Left renal pelvis (tissue), 4 donors: ENCODE measurements at places on chromosomes 3 and 15.

DNA sequence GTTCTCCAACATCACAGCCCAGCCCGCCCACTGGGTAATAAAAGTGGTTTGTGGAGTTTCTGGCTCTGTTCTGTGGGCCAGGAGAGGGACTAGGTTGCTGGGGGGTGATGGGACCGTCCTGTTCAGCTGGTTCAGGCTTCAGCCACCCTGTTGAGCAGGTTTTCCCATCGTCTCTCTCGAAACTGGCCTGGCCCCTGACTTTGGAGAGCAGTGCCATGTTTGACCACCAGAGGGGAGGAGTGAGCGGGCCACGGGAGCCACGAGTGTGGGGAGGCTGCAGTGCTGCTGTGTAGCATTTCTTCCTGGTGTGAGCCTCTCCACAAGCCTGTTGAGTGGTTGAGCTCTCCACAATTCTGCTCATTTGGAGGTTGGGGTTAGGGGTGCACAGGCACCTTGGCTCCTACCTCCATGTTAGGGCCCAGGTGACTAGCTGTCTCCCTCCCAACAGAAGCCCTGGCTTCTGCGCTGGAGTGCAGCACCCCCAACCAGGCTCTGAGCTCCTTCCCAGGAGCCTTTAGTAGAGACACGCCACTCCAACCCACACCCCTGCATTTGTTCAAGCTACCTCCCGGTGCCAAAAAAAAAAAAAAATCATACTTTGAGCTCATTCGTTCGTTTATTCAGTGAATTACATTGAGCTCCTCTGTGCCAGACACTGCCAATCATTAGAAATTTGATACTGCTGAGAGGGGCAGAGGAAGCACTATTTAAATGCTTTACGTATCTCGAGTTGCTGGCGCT, 13.9 kb downstream of the SPINT1 start:
- DNase-seq = no peak

- peak; percentile 33 for DNase-seq
Measured at GRCh38 chr3:104596551-104596950, 770.2 kb upstream of the ALCAM start.

- no peak for DNase-seq
Measured at GRCh38 chr3:36394176-36394575, 13.9 kb downstream of the STAC start.

- no peak for DNase-seq
Measured at GRCh38 chr15:40011303-40011702, 27.7 kb downstream of the SRP14 start.

- DNase-seq = no peak
Measured at GRCh38 chr3:4583416-4583815, 90.3 kb downstream of the ITPR1 start.

DNA sequence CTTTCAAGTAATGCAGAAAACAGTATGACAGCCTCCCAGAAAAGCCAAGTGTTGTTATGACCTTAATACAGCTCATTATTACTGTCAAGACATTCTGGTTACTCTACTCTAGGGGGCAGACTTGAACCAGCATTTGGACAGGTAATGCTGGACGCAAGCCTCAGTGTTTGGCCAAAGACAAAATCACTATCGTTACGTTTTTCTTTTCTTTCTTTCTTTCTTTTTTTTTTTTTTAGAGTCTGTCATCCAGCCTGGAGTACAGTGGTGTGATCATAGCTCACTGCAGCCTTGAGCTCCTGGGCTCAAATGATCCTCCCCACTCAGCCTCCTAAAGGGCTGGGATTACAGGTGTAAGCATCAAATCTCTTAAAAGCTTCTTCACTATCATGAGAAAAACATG, 29.4 kb upstream of the TMEM45A start:
- peak; percentile 34 for DNase-seq

GRCh38 chr3:98954791-98955604, 53.5 kb upstream of the DCBLD2 start:
- no peak for DNase-seq

- DNase-seq = no peak
Measured at GRCh38 chr3:49378249-49378895, 20.2 kb upstream of the GPX1 start.

DNA sequence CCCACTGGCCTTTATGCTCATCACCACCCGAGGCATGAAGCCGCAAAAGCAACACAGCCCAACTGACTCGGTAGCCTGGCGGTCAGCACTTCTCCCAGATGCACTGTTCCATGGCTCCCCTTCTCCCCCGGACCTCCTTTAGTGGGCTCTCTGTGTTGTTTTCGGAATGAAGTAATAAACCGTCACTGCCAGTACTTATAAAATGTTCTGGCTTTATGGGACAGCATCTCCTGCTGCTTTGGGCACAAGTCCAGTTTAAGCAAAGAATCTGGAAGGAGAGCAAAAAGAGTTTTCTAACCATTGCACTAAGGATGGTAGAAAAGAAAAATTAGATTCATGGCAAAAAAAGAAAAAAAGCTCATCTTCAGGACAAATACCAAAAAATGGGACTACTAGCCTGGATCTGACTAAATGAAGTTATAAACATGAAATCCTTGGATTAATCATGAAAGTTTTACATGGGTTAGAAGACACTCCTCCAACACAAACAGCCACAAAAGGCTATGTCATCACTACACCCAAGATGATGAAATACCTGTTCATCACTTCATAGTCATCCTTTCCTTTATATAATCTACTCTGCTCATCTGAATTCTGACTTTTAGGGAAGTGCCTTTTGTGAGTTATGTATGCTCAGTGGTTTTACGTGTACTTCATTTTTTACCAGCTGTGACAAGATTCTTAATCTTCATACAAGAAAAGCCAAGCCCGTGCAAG, 89.5 kb upstream of the UBE2E2 start:
- DNase-seq = no peak

DNA sequence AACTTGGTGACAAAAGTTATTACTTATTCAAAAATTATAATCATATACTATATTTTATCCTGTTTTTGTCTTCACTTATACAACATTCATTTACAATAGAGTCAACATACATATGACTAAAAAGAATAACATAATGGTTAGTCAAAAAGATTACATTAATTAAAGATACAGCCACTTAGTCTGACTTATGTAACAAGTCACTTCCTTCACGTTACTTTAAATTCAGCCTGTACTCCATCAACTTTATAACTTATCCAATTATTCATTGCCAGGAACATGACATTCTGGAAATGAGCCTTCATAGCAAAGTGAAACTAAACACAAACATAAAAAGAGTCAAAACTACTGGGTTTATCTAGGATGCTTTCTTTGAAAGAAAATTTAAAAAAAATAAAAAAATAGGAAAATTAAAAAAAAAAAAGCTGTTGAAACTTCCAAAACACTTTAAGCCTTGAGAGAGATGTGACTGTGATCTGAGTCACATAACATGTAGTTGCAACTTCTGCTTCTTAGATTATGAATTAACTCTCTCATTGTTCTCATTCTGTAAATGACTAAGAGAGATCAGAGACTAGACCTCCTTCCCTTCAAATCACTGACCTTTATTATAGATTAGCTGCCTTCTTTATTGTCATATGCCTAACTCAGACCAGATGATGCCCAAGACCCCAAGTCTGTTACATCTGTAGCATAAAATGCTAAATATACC, 107.8 kb downstream of the MYRIP start:
- DNase-seq = peak; percentile 46

- no peak for DNase-seq
Measured at GRCh38 chr3:53555068-53555588, 60.7 kb downstream of the CACNA1D start.

DNA sequence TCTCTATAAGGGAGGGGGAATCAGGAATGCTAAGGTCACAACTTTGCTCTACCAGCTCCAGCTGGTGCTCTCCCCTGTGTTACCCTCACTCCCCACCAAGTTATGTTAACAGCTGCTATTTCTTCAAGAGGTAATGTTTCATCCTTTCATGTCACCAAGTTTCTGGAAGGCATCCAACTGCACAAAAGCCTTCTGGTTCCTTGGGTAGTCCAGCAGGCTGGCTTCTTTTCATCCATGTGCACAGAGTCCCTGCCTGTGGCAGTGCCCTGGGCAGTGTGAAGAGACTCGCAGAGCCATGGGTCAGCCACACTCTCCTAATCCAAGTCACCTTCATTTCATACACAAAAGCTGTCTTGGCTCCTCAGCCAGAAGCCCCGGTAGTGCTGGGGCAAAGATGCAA, 737.5 kb upstream of the LMCD1 start:
- no peak for DNase-seq

DNA sequence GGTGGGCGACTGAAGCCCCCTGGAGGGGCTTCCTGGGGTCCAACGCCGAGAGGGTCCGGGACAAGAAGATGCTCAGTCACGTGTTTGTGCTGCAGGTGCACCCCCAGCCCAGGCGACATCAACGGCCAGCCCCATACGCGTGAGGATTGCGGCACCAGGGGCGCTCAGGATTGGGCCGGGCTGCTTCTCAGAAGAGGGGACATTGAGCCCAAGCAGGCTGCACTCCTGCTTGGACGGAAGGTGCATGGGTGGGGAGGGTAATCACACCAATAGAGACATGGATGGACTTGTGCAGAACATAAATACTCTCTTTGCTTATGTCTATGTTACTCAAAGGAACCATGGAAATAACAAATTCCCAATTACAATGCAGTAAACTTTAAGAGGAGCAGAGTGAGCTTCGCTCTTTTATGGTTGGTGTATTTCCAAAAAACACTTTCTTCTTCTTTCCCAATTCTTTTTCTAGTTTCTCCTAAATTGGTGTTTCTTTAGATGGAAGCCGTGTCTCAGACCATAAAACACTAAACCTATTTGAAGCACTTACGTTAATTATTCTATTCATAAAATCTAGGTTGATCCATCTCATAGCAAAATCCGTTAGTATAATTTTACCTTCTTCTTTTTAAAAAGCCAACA, 182.7 kb downstream of the GOLGA6L6 start:
- DNase-seq = no peak

GRCh38 chr3:46080969-46081345, 53.7 kb upstream of the XCR1 start:
- DNase-seq = no peak

- peak; percentile 24 for DNase-seq
Measured at GRCh38 chr3:173584838-173585831, 187.6 kb downstream of the NLGN1 start.

- no peak for DNase-seq
Measured at GRCh38 chr3:51953445-51953844, 1.7 kb upstream of the GPR62 start.
